Activated CD4-positive, alpha-beta T cell treated with anti-CD3 and anti-CD28 coated beads, Interleukin-2, amount 10 ng/mL, durations not matched to agents 7 days and 5 days (primary cell): ENCODE measurements at places on chromosomes 4 and X. TPM values are rescaled to one million over a fixed set of nuclear protein-coding genes. Genes with fewer than 3 reads are reported as not detected.

Gene MAGEA3
- not detected for total RNA-seq

Gene SH3RF1
- 0.17 TPM for total RNA-seq

Gene FGB
- not detected for total RNA-seq

Gene FRMPD4
- total RNA-seq, result not detected

Gene CXCL6
- not detected for total RNA-seq

Gene DCHS2
- total RNA-seq, result not detected

Gene RBM10
- total RNA-seq, result 59.2 TPM

Gene BMP15
- total RNA-seq, result not detected

Gene GAGE12E
- total RNA-seq, result not detected

Gene SMIM31
- total RNA-seq, result not detected
